ENCODE measurements at places on chromosomes 5 and 9.

DNA sequence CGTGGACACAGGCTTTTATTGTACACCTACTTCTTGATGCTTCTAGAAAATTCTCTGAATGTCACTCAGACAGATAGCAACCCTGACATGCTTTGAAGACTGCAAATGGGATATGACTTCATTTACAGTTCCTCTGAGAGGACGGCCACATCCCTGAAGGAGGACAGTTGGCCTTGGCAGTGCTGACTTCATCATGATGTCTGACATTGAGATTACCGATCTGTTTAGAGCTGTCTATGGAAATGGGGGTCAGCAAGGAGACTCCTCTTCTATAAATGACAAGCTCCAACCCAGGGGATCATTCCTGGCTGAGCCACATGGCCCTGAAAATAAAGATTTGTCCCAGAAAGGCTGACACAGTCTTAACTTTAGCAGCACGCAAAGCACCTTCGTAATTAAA is 75.8 kb downstream of the NUDT12 start:
- no peak for DNase-seq

DNA sequence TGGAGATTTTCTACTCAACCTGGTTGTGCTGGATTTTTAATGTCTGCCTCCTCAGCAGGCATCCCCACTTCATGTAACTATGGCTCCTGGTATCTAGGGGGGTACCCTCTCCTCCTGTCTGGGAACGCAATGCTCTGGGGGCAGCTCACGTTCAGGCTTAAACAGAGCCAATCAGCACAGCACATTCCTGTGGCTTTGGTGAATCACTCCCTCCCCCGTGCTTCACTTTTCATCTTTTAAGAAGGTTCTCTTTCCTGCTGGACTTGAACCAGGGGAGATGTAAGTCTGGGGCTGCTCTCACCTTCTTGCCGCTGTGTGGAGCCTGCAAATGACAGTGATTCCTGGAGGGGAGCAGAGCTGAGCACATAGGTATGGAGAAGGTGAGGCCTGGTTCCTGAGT is 101.2 kb downstream of the MSX2 start:
- no peak for DNase-seq

- DNase-seq, result no peak
Measured at GRCh38 chr5:42360616-42361314, 62.5 kb upstream of the GHR start.

GRCh38 chr5:157175071-157175612 is 5.5 kb upstream of the ITK start:
- DNase-seq, result no peak

- DNase-seq, result no peak
Measured at GRCh38 chr5:114467729-114468128, 105.9 kb downstream of the KCNN2 start.

DNA sequence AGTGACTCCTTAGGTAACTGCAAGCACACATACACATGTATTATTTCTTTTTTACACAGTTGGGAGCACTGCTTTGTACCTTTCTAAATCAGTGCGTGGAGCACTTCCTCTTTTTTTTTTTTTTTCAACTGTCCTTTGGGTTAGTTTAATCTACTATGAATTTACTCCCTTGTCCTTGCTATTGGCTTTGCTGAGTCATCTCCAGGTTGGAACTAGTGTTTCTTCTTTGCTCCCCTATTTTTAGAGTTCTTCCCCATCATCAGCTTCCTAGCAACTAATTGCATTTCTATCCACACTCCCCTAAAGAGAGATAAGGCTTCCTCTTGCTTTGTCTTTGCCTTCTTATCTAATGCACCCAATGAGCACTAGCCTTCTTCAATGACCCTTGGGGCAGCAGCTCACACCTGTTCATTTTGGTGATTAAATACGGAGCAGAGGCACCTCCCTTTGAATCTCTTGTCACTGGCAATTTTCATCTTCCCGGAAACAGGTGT is 24.3 kb downstream of the S100Z start:
- DNase-seq, result no peak

DNA sequence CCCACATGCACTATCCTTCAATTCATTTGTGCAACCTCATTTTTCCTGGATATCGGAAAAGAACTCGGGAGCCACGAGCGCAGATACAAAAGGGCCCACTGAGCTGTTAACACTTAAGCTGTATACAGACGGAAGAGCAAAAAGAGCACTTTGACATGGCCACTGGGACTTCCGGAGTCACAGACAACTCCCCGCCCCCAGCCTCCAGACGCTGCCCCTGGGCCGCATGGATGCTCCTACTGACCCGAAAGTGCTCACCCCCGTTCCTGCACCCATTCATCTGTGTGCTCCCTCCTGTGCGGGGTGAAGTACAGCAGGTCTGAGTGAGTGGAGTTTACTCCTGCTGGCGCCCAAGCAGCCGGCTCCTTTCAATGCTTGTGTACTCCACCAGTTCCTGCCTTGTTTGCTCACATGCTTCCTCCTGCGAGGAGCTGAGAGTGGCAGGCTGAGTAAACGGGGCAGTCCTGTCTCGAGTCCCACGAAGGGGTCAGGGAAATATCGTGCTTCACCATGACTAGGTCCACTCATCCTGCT is 901.0 kb upstream of the CTNND2 start:
- DNase-seq, result no peak

- no peak for DNase-seq
Measured at GRCh38 chr9:73095425-73095824, 56.2 kb upstream of the ANXA1 start.

All from head of caudate nucleus (tissue), 42 donors.